ENCODE measurements at places on chromosomes 1 and 21. TPM values are rescaled to one million over a fixed set of nuclear protein-coding genes. Genes with fewer than 3 reads are reported as not detected.

The LDLRAD1 gene
- not detected for total RNA-seq

The CITED4 gene
- 0.89 TPM for total RNA-seq

The SPEN gene
- total RNA-seq: 59.0 TPM

DNA sequence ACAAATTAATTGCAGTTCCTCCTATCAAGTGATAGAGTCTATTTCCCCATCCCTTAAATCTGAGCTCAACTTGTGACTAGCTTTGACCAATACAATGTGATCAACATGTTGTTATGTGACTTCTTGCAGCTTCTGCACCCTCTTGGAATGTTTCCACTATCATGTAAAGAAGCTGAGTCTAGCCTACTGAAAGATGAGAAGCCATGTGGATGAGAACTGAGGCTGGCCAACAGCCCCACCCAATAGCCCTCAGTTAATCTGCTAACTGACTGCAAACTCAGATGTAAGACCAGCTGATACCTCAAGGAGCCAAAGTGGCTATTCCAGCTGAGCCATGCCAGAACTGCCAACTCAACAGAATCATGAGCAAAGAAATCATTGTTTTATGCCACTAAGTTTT lies 44.0 kb downstream of the LYST start:
- no peak for DNase-seq

DNA sequence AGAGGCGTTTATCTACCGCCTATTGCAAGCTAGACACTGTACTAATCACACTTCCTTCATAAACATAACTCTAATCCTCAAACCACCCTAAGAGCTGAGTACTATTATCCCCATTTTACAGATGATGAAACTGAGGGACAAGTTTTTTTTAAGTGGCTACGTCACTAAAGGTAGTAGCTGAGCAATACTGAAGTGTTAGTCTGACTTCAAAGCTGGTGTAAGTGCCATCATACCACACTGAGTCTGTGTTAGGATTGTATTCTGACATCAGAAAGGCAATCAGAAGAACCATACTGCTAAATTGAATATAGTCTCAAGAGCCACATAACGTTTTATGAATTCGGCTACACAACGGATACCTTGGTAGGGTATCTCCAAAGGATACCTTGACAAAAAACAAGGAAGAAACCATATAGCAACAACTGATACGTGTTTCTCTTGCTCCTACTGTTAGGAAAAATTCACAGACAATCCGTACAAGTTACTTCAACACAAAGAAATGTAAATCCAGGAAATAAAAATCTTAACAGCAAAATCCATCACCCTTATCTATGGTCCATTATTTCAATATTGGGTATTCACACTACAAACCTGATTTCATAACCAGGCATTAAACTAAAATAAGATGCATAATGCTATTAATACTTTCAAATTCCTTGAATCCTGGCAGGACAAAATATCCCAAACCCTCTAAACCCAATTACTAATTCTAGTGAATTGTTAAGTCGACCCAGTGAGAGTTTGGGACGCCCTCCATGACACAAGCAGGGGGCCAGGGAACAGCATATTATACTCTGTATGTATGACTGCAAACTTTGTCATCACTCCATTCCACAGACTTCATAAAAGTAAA lies 1.6 kb downstream of the TP53BP2 start:
- peak; percentile 23 for DNase-seq

DNA sequence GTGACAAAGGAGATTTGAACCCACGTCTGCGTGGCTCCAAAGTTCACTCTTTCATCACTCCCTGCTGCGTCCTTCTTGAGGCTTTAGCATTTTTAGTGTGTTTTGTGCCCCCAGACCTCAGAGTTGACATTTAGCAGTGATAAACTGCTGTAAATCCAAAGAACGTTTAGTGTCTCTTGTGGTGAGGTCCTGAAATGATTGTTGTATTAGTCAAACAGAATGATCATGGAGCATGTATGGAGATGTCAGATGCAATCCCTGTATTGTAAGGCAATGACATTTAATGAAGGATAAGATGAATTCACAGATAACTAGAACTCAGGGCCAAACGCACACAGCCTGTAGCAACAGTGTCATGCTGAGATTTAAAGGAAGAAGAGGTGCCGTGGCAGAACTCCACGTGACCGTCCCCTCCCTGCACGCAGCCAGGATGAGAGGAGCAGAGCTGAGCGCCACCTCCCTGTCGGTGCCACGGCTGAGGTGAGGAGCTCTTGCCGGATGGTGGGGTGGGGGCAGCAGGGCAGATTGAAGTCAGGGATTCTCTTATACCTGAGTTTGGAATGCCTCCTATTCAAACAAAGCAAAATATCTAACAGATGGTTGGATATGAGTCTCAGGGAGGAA lies 30.1 kb downstream of the NTPCR start:
- DNase-seq: peak; percentile 11

DNA sequence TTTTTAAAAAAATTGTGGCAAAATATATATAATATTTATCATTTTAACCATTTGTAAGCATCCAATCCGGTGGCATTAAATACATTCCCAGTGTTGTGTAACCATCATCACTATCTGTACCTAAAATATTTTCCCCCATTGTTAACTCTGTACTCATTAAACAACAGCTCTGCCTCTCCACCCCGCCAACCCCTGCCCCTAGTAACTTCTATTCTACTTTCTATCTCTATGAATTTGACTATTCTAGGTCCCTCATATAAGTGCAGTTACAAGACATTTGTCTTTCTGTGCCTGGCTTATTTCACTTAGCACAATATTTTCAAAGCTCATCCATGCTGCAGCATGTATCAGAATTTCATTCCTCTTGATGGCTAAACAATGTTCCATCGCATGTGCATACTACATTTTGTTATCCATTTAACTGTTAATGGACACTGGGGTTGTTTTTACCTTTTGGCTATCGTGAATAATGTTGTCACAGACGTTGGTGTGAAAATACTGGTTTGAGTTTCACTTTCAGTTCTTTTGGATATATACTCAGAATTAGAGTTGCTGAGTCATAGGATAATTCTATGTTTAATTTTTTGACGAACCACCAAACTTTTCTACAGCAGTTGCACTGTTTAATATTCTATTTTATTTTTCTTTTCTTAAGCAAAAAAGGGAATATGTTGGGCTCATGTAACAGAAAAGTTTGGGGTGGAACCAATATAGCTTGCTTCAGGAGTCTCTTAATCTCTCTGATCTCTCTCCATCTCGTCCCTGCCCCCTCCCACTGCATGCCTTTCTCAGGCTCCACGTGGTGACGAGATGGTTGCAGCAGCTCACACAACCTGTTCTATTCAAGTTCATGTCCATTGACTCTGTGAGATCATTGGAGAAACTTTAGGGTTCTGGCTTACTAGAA lies 25.2 kb upstream of the RCAN1 start:
- no peak for DNase-seq

DNA sequence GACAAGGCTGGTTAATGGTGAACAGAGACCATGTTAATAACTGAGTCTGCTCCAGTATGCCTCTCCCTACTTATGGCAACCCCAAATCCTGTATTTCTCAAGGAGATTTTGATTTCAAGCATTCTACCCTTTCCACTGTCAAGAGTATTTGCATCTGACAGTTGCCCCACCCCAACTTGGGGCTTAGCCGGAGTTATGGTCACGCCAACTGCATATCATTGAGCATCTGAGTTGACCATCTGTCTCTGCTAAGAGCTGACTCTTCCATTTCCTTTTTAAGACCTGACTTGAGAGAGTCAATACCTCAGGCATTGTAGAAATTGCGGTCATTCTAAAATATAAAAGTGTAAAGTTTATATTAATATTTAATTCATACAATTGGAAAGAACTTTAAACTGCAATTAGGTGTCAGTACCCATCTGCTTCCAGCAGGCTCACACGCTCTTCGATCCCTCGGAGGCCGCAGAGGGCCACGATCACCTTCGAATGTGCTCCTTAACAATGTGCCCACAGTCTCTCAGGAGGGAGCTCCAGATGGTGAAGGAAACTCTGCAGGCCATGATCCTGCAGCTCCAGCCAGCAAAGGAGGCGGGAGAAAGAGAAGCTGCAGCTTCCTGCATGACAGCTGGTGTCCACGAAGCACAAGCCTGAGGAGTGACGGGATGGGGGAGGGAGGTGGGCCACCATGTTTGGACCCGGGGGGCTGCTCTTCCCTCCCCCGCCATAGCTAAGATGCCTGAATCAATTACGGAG lies 409.8 kb downstream of the DISC1 start:
- no peak for DNase-seq

DNA sequence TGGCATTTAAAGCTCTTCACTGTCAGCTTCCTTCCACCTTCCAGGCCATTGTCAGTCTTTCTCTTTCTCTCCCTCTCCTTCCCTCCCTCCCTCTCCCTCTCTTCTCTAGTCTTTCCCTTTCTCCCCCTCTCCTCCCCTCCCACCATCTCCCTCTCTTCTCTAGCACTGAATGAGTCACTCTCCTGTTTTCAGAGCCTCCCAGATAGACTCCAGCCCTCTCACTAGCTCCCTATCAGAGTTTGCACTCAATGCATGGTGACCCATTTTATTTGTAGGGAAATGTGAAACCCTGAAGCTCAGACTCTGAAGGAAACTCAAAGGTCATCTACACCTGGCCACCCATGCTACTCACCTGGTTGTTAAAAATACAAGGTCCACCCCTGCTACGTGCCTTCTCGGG lies 4.4 kb upstream of the MATN1 start:
- no peak for DNase-seq

DNA sequence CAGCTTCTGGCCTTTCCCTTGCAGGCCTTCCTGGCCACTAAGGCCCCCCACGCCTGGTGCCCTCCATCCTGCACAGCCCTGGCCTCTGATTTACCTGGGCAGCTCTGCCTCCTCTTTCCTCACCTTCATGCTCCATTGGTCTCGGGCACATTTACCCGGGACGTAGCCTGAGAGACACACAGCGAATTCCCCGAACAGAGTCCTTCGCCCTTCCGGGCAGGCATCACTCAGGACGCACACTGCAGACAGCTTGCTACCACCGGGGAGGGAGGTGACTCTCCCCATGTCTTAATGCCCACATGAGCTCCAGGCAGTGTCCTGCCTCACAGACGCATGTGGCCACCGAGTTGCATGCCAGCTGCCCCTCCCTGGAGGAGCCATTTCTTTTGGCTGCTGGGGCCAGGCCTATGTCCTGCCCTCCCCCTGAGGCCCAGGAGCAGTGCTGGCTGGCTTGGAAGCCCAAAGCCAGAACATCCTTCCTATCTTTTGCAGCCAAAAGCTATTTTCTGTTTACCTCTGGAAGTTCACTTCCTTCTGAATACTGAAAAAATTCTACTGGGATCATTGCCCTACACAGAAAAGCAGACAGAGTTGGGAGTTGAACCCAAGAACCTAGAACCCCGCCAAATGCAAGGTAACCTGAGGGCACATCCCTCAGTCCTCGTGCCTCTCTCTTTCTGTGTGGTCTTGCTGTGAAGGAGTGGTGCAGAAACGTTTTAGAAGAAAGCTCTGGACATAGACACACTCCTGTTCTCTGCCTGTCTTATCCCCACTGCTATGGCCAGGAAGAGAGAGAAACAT lies 209.5 kb downstream of the TOMM20 start:
- DNase-seq: no peak

- DNase-seq: no peak
Measured at GRCh38 chr1:231750818-231751362, 124.3 kb downstream of the DISC1 start.

- DNase-seq: no peak
Measured at GRCh38 chr1:110337704-110338308, 1.4 kb upstream of the RBM15 start.

GRCh38 chr1:147771226-147772125 lies 11.1 kb upstream of the GJA5 start:
- DNase-seq: no peak

DNA sequence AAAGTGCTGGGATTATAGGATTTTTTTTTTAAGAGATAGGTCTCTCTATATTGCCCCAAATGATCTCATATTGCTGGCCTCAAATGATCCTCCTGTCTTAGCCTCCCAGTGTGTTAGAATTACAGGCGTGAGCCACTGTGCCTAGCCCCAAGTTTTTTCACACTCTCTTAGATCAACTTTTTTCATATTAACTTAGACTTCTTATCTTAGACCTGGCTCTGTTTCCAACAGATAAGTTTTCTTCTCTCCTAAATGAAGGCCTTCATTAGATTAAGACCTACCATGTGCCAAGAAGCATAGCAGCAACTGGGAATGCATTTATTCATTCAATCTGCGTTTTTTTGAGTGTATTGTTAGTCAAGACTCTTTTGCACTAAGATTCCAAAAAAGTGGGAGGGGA lies 20.2 kb upstream of the HTR1D start:
- DNase-seq: no peak

DNA sequence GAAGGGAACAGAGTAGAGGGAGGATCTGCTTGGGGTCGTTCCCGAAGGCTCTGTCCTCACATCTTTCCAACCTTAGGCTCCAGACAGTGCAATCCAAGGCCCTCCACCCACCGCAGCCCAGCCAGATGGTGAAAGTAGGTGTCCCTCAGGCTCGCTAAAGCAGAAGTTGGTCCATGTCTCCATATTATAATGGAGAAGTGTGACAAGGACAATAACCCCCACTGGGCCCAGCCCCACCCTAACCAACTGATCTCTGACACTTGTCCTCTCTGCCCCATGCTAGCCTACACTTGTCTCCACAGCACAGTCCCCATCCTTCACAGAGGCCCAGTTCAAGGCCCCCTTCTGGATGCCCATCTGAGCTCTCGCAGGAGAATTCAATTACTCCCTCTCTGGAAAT lies 48.7 kb downstream of the DMAP1 start:
- DNase-seq: no peak

GRCh38 chr21:45140346-45140940 lies 66.1 kb downstream of the ADARB1 start:
- peak; percentile 90 for DNase-seq

GRCh38 chr1:224851210-224851847 lies 78.1 kb upstream of the DNAH14 start:
- DNase-seq: no peak

DNA sequence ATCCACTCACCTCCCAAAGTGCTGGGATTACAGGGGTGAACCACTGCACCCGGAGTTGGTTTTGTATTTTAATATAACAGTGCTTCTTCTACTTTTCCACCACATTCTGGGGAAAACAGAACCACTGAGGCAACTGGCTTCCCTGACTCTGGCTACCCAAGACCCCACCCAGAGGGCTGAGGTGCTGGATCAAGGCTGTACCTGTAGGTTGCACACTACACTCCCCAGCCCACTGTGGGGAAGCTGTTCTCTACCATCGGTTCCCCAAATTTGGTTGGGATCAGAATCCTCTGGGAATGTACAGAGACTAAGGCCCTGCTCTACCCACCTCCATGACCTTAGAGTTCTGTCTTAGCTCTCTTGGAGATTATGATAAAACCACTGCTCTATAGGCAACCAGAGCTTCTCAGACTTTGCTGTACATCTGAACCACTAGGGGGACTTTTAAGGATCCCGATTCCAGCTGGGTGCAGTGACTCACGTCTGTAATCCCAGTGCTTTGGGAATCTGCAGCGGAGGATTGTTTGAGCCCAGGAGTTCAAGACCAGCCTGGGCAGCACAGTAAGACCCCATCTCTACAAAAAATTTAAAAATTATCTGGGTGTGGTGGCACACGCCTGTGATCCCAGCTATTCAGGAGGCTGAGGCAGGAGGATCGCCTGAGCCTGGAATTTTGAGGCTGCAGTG lies 51.6 kb downstream of the GNG4 start:
- no peak for DNase-seq

GRCh38 chr21:37784591-37785318 lies 131.5 kb downstream of the KCNJ6 start:
- DNase-seq: peak; percentile 18

Measured in spinal cord (tissue), 10 donors.